M059J (cell line): ENCODE measurements at places on chromosomes 5 and 9. TPM values are rescaled to one million over a fixed set of nuclear protein-coding genes. Genes with fewer than 3 reads are reported as not detected.

SLC36A2 gene
- total RNA-seq, result not detected in 2 replicates

SPEF2 gene
- total RNA-seq, result 1.2 and 2.4 TPM in 2 replicates

MYOZ3 gene
- 0.25 and 0.34 TPM in 2 replicates for total RNA-seq

GLE1 gene
- 48.2 and 61.4 TPM in 2 replicates for total RNA-seq

PCDHGB2 gene
- total RNA-seq, result 0.25 and 0.57 TPM in 2 replicates

SLCO6A1 gene
- total RNA-seq, result not detected in 2 replicates

PCDHA1 gene
- total RNA-seq, result 0.05 TPM in 1 of 2 replicates, not detected in the other

HMCN2 gene
- total RNA-seq, result 0.66 TPM in 1 of 2 replicates, not detected in the other

CDKN2B-AS1 gene
- 9.2 and 14.5 TPM in 2 replicates for total RNA-seq

BARHL1 gene
- total RNA-seq, result not detected in 2 replicates

NDFIP1 gene
- 54.8 and 83.9 TPM in 2 replicates for total RNA-seq

PCDHB5 gene
- not detected in 2 replicates for total RNA-seq

KYAT1 gene
- 12.7 and 15.9 TPM in 2 replicates for total RNA-seq

PCDHB16 gene
- total RNA-seq, result 3.0 and 8.6 TPM in 2 replicates

GABBR2 gene
- total RNA-seq, result not detected in 2 replicates

SPINK6 gene
- not detected in 2 replicates for total RNA-seq

OR1Q1 gene
- total RNA-seq, result not detected in 2 replicates

PPIC gene
- total RNA-seq, result 74.2 and 139 TPM in 2 replicates

FBN2 gene
- total RNA-seq, result 0.20 and 0.37 TPM in 2 replicates

IRX2 gene
- total RNA-seq, result not detected in 2 replicates

ACOT12 gene
- not detected in 2 replicates for total RNA-seq

FAM221B gene
- not detected in 2 replicates for total RNA-seq

NOXA1 gene
- total RNA-seq, result not detected in 2 replicates

SPINK5 gene
- not detected in 2 replicates for total RNA-seq

CYLC2 gene
- total RNA-seq, result not detected in 2 replicates

NOTCH1 gene
- total RNA-seq, result 6.4 and 12.1 TPM in 2 replicates

KIF4B gene
- 0.07 and 0.10 TPM in 2 replicates for total RNA-seq

GABRP gene
- not detected in 2 replicates for total RNA-seq

OMD gene
- total RNA-seq, result not detected in 2 replicates

LCN10 gene
- total RNA-seq, result not detected in 2 replicates

LTC4S gene
- not detected in 2 replicates for total RNA-seq

ADAMTS12 gene
- 13.5 and 16.7 TPM in 2 replicates for total RNA-seq

ZNF879 gene
- 0.07 and 0.47 TPM in 2 replicates for total RNA-seq

NR6A1 gene
- 1.4 and 2.4 TPM in 2 replicates for total RNA-seq

ENG gene
- total RNA-seq, result 25.9 and 46.1 TPM in 2 replicates

ACTBL2 gene
- total RNA-seq, result 9.3 and 12.9 TPM in 2 replicates

LHX6 gene
- 0.05 and 0.37 TPM in 2 replicates for total RNA-seq

BTNL9 gene
- not detected in 2 replicates for total RNA-seq
